ENCODE measurements at places on chromosomes 1 and 21.

- DNase-seq: no peak
These were observed 29.6 kb upstream of the ID3 start for GRCh38 chr1:23588749-23589548.

- no peak for DNase-seq
These were observed 136.6 kb downstream of the PLXNA2 start for GRCh38 chr1:208107425-208108212.

GRCh38 chr1:203336097-203336496 lies 14.8 kb downstream of the FMOD start:
- no peak for DNase-seq

GRCh38 chr1:241202401-241202800 lies 154.6 kb downstream of the RGS7 start:
- DNase-seq: no peak

- no peak for DNase-seq
These were observed 35.8 kb downstream of the ACOT11 start for GRCh38 chr1:54583871-54584270.

DNA sequence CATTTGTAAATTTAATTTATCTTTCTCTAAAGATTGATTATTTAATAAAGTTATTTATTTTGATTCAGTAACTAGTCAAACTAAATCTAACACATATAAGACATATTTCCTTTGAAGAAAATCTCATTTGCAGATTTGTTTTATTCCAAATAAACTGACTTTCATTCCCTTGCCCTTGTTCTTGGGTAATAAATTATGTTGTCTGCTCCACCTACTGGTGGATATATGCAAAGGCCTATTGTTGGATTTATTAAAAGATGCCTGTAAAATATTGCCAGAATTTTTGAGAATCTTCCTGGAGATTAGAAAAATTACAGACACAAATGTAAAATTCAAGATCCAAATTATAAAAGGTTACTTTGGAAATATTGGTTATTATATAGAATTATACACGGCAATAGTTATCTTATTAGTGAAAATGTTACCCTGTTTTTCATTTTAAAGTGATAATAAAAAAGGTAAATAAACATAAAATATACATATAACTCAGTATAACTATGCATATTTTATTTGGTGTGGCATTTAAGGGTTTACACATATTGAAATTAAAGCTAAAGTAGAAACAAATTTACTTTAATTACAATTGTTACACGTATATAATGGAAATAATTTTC lies 116.1 kb downstream of the SPATA17 start:
- no peak for DNase-seq

- no peak for DNase-seq
These were observed 51.9 kb downstream of the AGPAT3 start for GRCh38 chr21:43916691-43917514.

DNA sequence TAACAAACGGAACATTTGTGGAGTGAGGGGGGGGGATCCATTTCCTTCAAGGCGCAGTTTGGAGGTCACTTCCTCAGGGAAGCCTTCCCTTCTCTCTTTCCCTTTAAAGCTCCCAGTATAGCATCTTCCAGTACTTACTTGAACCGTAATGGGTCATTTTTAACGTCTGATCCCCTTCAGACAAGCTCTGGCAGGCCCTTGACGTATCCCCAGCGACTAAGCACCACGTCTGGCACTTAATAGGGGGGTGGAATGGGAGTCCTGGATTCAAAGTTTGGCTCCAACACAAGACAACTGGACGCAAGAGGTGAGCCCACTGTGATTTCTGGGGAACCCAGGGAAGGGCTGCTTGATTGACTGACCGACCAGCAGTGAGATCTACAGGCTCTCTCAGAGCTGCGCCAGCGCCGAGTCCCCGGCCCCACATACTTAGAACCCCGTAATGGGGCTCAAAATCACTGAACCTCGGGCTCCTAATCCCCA lies 441 bp downstream of the YARS1 start:
- no peak for DNase-seq

GRCh38 chr1:229590119-229590518 lies 31.6 kb upstream of the ABCB10 start:
- no peak for DNase-seq

DNA sequence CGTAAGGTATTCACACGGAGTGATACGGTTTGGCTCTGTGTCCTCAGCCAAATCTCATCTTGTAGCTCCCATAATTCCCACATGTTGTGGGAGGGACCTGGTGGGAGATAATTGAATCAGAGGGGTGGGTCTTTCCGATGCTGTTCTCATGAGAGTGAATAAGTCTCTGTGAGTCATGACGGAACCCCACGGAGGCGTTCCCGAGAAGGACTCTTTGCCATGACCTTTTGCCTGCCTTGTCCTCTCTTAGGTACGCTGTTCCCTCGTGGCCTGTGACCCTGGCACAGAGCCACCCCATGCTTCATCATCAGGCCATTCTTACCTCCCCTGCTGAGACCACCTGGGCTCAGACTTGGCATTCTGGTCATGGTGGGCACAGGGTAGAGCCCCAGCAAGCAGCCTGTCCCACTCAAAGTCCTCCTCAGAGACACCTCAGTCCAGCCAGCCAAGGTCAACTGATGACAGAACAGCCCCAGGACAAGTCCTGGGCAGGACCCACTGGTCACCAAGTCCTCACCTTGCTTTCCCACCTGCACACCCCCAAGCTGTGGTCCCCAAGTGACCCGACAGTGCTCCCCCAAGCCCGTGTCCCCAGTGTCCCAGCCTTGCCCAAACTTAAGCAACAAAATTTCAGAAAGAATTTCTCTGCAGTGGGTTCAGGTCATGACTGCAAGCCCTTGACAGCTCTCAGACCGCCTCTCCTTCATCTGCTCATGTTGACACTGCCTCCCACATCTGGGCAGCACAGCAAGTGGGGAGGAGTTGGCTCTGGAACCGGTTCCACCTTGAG lies 158.4 kb downstream of the ACTL8 start:
- DNase-seq: no peak
